Left colon (tissue), 2 donors: ENCODE measurements at places on chromosomes 12 and 14.

DNA sequence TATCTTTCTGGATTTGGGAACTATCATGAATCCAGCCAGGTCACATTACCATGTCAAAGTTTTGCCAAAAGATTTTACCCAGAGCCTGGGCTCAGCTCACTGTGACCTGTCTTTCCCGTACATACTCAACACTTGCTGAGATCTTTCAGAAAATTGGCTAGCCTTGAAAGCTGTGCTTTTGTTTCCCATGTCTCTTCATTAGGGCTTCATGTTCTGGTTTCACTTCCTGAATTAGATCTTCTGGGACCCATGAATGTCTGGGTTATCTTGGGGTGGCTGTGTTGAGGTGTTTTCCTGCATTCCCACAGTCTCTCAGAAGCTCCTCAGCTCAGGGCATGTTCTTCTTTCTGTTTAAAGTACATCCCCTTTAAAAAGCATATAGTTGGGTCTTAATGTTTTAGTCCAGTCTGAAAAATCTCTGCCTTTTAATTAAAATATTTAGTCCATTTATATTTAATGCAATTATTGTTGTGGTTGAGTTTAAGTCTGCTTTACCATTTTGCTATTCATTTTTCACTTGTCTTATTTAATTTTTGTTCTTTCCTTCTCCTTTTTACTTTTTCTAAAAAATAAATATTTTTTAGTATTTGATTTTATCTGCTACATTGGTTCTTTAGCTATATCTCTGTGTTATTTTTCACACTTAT, 242.7 kb downstream of the VRK1 start:
- DNase-seq: no peak

- DNase-seq: no peak
These were observed 84.4 kb upstream of the ETV6 start for GRCh38 chr12:11564984-11565651.

DNA sequence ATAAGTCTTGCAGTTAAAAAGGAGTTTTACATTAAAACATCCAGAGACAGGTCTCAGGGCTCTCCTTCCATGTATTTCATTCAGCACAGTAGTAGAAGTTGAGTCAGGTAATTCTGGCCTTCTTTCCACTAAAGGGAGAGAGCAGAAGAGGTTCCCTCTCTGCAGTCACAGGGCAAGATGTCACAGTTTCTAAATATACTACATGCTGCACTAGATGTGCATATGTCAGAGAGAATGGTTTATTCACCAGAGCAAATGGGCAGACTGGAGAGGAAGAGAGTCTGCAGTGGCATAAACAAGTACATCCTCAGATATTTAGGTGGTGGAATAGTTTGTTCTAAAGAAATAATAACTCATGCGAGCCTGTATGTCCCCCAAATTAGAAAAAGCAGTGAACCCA, 132.0 kb downstream of the KICS2 start:
- no peak for DNase-seq

DNA sequence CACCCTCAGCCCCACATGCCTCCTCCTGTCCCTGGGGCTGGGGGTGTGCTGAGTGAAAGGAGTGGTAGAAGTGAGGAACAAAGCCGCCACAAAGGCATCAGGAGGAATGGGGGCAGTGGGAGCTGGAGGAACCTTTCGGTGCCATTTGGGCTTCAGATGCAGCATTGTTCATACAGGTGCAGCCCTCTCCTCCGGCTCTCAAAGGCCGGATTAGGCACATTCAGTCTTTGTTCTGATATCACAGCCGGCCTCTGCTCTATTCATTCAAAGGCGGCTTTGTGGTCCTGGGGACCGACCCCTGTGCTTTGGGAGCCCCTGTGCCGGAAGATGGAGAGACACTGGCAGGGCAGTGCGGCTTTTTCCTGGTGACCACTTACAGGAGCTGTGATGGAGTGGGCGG, 53.2 kb downstream of the SMOC1 start:
- no peak for DNase-seq

DNA sequence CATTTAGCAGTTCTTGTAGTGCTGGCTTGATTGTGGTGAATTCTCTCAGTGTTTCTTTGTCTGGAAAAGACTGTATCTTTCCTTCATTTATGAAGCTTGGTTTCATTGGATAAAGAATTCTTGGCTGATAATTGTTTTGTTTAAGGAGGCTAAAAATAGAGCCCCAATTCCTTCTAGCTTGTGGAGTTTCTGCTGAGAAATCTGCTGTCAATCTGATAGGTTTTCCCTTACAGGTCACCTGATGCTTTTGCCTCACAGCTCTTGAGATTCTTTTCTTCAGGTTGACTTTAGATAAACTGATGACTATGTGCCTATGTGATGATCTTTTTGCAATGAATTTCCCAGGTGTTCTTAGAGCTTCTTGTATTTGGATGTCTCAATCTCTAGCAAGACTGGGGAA, 1508.5 kb upstream of the FLRT2 start:
- DNase-seq: no peak

GRCh38 chr12:127809275-127809674, 457.7 kb upstream of the TMEM132C start:
- DNase-seq: no peak

DNA sequence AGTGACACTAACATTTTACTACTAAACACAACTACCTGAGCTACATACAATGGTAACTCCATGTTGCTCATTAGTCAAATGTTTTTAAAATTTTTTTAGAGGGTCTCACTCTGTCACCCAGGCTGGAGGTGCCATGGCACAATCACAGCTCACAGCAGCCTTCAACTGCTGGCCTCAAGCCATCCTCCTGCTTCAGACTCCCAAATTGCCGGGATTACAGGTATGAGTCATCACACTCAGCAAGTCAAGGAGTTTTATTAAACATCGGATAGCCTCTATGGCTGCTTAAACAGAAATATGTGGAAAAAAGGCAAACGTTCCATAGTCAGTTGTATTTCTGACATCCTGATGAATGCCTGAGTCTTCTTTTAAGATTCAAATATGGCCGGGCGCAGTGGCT, 11.1 kb upstream of the NPFF start:
- DNase-seq: no peak

DNA sequence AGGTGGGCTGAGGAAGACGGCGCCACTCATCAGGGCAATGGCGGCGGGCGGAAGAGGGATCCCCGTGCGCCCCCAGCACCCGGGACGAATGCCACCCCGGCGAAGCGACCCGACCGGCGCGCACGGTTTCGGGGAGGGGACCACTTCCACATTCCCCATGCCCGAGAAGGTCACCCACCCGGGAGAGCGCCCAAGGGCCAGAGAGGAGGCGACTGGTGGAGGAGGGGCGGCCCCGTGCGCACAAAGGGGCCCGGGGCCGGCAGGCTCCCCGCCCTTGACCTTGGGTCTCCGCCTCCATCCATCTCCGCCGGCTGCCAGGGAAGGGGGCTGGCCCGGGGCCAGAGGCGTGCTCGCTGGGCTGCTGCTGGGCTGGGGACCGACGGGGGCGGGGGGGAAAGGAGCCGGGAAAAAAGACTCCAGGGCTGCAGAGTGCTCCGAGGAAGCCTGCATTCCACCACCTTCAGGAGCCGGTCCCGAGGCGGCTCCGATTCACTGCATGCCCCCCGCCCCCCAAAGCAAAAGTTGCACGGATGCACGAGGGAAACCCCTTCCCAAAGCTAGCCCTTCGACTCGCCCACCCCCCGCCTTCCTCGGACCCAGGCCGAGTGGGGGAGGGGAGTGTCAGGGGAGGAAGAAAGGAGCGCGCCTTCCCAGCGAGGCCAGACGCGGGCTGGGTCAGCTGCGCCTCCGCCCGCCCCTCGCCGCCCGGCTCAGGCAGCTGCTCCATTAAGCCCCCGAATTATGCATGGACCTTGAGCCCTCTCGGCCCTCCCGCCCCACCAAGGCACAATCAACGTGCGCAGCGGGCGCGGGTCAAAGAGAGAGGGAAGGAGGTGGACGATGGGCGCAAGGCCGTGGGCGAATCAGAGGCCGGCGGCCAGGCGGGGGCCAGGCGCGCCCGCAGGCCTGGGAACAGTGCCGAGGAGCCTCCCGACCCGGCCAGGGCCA, 26.2 kb downstream of the BCL11B start:
- DNase-seq: no peak

- no peak for DNase-seq
These were observed 33.6 kb upstream of the HIF1A start for GRCh38 chr14:61661471-61662400.

DNA sequence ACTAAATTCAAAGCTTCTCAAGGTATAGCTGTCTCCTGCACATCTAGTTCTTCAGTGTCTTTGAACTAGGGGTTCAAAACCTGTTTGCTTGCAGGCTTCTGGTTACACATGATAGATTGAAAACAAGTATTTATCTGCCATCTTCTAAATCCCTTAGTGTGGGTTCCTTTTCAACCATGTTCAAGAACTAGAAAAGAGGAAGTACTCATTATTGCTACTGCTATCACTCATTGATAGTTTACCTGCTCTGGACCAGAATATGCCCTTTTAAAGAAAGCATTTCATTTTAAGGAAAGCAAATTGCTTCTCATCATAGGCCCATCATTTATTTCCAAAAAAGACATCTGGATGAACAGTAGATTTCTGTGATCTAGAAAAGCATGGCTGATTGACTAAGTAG, 37.1 kb upstream of the VSX2 start:
- no peak for DNase-seq

DNA sequence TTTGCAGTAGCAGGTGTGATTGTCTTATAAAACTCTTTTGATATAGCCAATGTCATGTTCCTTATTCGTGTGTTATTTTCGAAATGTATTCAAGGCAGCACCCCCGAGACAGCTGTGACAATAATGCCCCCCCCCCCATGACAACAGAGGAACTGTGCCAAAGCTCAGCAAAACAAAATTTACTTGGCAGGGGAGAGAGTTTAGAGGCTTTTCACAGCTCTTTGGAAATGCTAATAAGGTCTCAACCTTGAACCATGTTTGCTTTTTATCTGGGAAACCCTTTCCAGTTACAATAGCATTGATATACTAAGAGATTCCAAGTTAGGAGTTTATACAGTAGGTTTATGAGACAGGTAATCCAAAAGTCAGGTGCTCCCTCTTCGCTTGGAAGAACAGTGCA, 56.4 kb upstream of the USP44 start:
- no peak for DNase-seq

DNA sequence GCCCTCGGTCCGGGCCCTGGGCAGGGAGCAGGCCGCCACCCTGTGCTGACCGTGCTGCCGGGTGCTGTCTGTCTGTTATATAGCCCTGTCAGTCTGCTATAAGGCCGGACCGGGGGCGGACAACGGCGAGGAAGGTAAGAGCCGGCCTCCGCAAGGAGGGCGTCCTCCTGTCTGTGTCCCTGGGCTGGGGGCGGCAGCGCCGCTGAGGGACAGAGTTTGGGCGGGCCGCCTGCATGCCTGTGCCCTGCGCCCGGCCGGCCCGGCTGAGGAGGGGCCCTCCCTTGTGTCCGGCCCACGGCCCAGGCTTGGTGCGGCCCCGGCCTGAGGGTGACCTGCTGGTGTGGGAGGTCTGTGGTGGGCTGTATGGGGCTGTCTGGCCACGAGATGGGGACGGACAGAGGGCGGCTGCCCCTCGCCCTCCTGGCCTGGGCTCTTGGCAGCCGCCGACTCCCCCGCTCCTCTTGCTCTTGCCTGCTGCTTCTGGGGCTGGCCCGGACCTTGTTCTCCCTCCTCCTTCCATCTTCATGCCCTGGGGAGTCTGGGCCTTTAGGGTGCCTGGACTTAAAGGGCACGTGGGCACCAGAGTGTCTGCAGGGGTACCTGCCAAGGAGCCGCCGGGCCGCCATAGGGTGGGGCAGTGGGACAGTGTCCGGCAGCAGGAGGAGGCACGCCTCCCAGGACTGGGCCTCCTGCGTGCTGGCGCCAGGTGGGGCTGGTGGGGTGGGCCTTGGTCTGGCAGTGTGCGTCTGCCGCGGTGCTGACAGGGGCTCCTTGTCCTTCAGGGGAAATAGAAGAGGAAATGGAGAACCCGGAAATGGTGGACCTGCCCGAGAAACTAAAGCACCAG, 25.1 kb upstream of the CRIP2 start:
- DNase-seq: no peak

DNA sequence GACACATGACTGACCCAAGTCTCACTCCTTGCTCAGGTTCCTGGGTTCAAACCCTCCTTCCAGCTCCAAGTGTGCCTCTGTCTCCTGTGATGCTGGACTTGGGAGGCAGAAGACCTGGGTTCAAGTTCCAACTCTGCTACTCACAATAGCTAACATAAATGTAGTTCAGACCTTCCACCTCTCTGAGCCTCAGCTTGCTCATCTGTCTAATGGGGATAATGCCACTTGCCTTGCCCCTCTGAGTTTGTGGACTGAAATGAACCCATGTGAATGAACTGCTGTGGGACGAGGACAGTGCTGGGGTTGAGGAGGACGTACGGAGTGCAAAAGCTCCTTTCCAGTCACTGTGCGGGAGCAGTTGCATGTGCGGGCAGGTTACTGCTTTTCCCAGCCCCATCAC, 40.9 kb downstream of the ACADS start:
- DNase-seq: no peak

DNA sequence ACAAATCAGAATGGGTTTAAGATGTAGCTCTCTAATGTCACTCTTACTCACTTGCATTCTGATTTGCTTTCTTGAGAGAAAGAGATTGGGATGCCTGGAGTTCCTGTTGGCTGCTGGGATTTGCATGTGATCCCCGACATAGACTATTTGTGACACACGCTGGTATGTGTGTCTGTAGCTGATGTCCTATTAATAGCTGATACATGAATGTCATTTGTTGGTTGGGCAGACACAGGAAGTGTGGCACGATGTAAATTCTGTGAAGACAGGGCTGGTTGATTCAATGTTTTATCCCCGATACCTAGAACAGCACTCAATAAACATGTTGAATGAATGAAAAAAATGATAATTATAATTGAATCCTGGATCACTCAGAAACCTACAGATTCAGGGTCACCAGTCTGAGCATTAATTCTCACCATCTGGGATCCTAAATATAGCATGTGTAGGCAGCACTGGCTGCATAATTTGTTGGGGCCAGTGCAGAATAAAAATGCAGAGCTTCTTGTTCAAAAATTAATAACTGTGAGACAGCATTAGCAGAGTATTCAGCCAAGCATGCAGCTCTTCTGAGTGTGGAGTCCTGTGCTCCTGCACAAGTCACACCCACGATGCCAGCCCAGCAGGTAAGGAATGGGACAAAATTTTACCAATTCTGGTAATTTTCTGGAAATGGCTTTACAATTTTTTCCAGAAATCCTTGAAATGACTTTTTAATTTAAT, 35.5 kb upstream of the SOCS2 start:
- no peak for DNase-seq

- DNase-seq: no peak
These were observed 218.0 kb downstream of the DUSP6 start for GRCh38 chr12:89134213-89134770.

- no peak for DNase-seq
These were observed 95.3 kb downstream of the BICD1 start for GRCh38 chr12:32201976-32202375.

GRCh38 chr12:31897781-31898503, 61.3 kb upstream of the RESF1 start:
- DNase-seq: no peak

GRCh38 chr14:45287610-45288009, 34.6 kb upstream of the MIS18BP1 start:
- DNase-seq: no peak

DNA sequence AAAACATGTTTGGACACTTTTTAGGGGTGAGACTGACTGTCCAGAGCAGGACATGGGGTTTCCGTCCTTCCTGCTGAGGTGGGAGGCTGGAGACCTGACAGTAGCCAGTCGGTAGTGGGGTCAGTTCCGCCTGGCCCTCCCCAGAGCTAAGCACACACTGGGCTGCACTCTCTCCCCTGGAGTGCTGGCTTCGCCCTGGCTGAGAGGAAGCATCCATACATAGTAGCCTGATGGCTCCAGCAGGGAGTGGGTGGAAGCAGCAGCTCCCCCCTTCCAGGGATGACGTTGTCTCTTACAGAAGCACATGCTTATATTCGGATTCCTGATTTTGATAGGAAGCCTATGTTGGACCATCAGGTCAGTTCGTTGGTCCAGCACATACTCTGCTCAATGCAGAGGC, 40.4 kb downstream of the SFSWAP start:
- no peak for DNase-seq
